ENCODE measurements at places on chromosomes 12 and 14.
A peak's percentile ranks its signal among the peaks of the same experiment; 100 is the strongest.

DNA sequence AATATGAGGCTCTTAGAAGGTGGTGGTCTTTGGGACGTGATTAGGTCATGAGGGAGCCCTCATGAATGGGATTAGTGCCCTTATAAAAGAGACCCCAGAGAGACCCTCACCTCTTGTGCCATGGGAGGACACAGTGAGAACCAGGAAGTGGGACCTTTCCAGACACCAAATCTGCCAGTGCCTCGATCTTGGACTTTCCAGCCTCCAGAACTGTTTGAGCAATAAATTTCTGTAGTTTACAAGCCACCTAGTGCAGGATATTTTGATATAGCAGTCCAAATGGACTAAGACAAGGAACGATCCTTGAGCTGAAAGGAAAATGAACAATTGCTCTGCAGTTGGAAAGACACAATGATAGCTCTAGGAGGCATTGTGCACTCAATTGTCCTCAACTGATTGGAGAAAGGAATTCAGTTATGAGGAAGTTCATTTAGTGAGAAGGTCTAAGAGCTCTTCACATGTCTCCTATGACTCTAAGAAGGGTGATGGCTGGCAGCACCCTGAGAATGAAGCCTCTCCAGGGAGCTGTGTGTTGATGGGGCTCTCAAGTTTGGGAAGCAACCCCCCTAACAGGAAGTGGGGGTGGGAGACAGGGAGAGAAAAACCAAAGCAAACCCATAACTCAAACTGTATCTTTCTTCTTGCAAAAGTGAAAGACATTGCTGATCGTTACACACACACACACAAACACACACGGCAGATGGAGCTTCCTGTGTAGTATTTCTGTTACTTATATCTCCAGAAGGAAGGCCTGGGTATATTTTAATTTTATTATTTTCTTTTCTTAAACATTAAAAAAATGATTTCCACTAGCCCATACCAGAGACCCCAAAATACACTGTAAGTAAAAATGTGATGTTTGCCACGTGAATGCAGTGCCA is 21.0 kb downstream of the CHST11 start:
- no peak for DNase-seq

DNA sequence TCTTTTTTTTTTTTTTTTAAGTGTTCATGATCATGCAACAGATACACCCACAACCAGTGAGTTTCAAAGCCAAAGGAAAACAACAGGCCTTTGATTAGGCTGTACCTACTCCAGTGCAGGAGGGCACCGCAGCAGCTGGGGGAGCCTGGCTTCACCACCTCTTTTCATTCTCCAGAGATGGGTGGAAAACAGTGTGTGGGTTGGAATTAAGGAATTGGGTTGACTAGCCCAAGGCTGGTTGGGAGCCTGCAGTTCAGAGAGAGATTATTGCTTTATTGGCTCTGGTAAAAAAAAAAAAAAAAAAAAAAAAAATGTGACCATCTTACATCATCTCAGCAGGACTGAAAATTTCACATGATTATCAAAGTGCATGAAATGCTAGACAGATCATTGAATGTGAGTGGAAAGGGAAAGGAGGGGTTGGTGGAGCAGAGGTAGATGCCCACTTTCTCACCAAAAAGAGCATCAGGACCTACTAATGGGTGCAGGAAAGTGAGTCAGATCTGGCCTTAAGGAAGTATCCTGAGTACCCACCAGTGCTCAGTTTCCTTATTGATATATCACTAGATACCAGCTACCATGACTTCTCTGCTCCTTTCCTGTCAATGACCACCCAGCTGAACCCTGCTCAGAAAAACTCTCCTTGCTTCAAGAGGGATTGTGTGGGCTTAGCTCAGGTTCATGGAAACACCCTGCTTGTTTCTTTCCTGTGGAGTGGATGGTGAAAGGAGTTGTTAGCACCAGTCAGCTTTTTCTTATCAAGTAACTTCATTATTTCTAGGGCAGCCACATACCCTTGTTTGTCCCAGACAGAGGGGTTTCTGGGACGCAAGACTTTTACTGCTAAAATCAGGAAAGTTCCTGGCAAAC is 54.8 kb upstream of the DYRK2 start:
- DNase-seq = no peak

GRCh38 chr14:77228056-77228455 is 43.0 kb downstream of the NGB start:
- DNase-seq = no peak

- no peak for DNase-seq
Observed at GRCh38 chr12:52146822-52147366, 44.9 kb downstream of the KRT80 start.

GRCh38 chr14:31159682-31160296 is 47.8 kb downstream of the HECTD1 start:
- DNase-seq = no peak

DNA sequence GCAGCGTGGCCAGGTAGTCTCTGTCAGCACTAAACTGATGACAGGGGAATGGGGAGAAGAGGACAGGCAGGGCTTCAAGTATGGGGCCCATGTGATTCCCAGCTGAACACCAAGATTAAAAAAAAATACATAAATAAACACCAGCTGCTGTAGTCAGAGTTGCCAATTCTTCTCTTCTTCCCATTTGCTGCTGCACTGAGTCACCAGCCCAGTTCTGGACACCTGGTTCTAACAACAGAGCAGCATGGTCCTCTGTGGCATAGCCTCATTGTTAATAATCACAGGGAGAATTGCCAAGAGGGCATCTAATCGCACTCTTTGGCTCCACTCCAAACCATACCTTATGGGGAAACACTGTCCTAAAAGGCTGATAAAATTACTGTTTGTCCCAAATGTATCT is 15.1 kb downstream of the PPM1H start:
- DNase-seq = no peak

GRCh38 chr12:57001448-57001906 is 4.9 kb downstream of the ZBTB39 start:
- peak; percentile 33 for DNase-seq

GRCh38 chr12:76460807-76461206 is 98.8 kb downstream of the OSBPL8 start:
- no peak for DNase-seq

- no peak for DNase-seq
Observed at GRCh38 chr12:127607146-127607725, 659.7 kb upstream of the TMEM132C start.

DNA sequence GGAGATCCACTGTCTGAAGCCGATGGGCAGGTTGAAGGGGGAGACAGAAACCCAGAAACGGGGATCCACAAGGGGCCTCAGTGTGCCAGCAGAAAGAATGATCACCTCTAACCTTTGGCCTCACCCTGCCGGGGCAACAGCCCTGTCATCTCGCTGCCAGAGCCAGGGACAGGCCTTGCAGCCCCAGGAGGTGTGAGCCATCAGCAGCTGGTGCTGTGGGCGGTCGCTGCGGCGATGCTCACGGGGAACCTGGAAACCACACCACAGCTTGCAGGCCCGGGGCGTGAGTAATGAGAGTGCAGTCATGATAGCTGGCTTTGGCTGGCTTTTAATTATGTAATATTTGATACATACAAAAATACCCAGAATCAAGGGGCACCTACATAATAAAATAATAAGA is 4.7 kb upstream of the TTC7B start:
- peak; percentile 66 for DNase-seq

DNA sequence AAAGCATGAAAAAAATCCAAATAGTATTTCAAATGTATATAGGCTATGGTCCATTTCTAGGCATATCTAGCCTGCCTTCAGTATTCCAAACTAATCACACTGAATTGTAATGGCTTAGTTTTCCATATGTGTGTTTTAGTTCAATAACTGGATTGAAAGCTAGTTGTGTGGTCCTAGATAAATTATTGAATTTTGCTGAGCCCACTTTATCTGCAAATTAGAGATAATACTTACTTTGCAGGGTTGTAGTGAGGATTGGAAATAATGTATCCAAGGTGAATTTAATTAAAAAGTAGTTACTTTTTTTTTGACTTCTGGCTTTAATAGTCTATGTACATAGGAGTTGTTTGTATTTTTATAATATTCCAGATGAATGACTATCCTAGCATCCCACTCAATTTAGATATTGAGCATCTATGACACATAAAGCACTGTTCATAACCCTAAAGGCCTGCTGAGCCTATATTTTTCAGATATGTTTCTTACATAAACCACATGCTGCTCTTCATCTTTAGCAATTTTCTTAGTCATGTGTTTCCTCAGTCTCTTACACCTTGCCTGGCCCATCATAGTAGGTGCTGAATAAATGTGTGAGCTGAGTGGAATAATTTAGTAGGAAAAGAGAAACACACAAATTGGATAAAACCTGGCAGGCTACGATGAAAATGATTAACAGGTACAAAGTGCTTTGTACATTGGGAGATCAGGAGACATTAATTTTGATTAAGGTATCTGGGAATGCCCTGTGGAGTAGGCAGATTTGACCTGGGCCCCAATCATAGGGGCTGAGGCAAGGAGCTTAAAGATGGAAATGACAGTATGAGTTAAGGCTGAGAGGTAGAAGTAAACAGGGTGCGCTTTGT is 1.1 kb upstream of the ATP23 start:
- no peak for DNase-seq

DNA sequence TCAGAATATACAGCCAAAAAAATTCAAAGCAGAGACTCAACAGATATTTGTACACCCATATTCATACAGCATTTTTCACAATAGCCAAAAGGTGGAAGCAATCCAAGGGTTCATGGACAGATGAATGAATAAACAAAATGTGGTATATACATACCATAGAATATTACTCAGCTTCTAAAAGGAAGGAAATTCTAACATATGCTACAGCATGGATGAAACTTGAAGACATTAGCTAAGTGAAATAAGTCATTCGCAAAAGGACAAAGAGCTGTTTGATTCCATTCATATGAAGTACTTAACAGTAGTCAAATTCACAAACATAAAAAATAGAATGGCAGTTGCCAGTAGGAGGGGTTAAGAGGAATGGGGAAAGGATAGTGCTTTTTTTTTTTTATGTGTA is 91.8 kb upstream of the ARID2 start:
- DNase-seq = no peak

GRCh38 chr12:56190695-56191155 is 1.4 kb upstream of the SMARCC2 start:
- no peak for DNase-seq

DNA sequence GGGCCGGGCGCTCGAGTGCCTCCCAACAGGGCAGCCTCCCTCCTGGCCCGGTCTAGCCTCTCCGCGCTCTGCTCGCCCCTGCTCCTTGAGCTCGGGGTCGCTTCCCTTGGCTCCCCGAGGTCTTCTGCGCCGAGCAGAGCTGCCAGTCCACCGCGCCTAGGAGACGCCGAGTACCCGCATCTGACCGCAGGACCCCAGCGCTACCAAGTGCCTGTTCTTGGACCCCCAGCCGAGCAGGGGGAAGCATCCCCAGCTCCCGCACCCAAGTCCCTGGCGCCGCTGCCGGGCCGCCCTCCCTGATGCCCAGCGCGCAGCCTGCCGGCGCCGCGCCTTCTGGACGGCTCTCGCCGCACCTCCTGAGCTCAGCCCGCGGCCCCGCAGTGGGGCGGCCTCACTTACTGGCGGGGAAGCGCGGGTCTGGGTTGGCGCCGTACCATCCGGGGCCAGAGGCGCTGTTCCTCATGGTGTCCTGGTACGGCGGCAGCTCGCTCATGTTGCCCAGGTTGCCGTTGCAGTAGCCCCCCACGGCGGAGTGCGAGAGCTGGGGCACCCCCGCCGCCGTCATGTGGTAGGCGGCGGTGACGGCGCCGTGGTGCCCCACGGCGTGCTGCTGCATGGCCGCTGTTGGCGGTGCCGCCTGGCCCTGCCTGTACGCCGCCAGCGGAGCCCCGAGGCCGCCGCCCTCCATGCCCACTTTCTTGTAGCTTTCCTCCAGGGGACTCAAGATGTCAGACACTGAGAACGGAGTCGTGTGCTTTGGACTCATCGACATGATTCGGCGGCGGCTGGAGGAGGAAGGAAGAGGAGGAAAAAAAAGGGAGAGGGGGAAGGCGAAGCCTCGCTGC is 1.2 kb downstream of the NKX2-1 start:
- no peak for DNase-seq

- no peak for DNase-seq
Observed at GRCh38 chr14:61326146-61326545, 4.8 kb downstream of the PRKCH start.

- no peak for DNase-seq
Observed at GRCh38 chr14:103627073-103628025, 1.7 kb upstream of the KLC1 start.

- no peak for DNase-seq
Observed at GRCh38 chr12:40616383-40616915, 75.8 kb upstream of the CNTN1 start.

- DNase-seq = no peak
Observed at GRCh38 chr14:91417983-91418386, 365 bp upstream of the CCDC88C start.

- DNase-seq = no peak
Observed at GRCh38 chr14:83611491-83611890, 1918.5 kb upstream of the FLRT2 start.

DNA sequence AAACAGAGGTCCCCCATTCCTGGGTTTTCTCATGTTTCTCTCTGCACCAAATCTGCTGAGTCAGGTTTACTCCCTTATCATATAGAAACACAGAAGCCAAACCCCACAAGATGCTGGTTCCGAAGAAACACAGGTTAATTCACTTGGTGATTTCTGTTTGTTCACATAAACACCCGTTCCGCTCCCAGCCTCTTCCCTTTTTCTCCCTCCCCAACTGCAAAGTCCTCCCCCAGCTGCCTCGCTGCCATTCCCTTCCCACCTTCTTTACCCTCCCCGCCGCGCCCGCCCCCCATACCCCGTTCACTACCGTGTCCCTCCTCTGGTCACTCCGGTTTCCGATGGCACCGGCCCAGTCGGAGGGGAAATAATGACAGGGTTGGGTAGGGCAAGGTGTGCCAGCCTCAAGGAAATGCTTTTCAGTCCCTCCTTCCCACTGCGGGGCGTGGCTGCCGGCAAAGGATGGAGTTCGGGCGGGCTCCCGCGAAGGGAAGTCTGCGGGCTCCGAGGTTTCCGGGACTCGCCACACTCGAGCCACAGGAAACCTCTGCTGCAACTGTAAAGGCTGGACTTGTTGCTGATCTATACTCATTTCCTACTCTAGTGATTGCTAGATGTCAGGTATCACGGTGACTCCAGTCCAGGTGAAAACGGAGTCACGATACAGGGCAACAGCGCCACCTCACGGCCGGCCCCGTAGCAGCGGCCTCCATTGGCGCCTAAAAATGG is at the start of gene STYK1:
STYK1 (minus strand) TSS at position 394 of the 726 bp plus-strand sequence. CDS start 39,434 bp downstream, outside the sequence.
- DNase-seq = no peak

GRCh38 chr14:75293920-75294648 is 15.5 kb downstream of the FOS start:
- peak; percentile 93 for DNase-seq

GRCh38 chr12:95970905-95971304 is 25.2 kb downstream of the HAL start:
- DNase-seq = no peak
